ENCODE measurements at places on chromosomes 12 and 14. TPM values are rescaled to one million over a fixed set of nuclear protein-coding genes. Genes with fewer than 3 reads are reported as not detected.

Gene IGFBP6
- 12.7 TPM for total RNA-seq

Gene GUCY2C
- total RNA-seq = not detected

Gene PXMP2
- total RNA-seq = 28.4 TPM

Gene FRS2
- 61.6 TPM for total RNA-seq

Gene WNT5B
- 18.7 TPM for total RNA-seq

Gene GZMH
- not detected for total RNA-seq

Gene CNTN1
- 654 TPM for total RNA-seq

Gene JAG2
- 29.5 TPM for total RNA-seq

Gene BBOF1
- 16.1 TPM for total RNA-seq

Gene HOXC6
- total RNA-seq = not detected

Gene TAS2R13
- total RNA-seq = 4.8 TPM

Gene FBLN5
- 10.1 TPM for total RNA-seq

Gene CIROP
- total RNA-seq = not detected

Gene DDX54
- 20.5 TPM for total RNA-seq

Gene DAO
- not detected for total RNA-seq

Gene OTX2
- 17.1 TPM for total RNA-seq

Gene MYF5
- total RNA-seq = not detected

Gene E2F7
- total RNA-seq = 2.3 TPM

Gene OR6C2
- not detected for total RNA-seq

Gene MVK
- 16.4 TPM for total RNA-seq

Gene KRT6B
- total RNA-seq = not detected

Gene CD4
- total RNA-seq = 4.8 TPM

Gene RNASE2
- 0.92 TPM for total RNA-seq

Gene PDZRN4
- 60.0 TPM for total RNA-seq

Gene GALNT8
- total RNA-seq = 48.0 TPM

Gene ANKRD13A
- 31.4 TPM for total RNA-seq

Gene SLCO1B3
- total RNA-seq = 0.46 TPM

Gene MSI1
- total RNA-seq = 10.1 TPM

Gene SYNDIG1L
- total RNA-seq = 32.8 TPM

Gene PRH2
- 0.92 TPM for total RNA-seq

Gene PSMB5
- 156 TPM for total RNA-seq

Gene RAD9B
- total RNA-seq = 1.6 TPM

Gene KLRC2
- total RNA-seq = 4.4 TPM

All from diencephalon (tissue), 1 donor.